ENCODE measurements at places on chromosomes 2 and 18.

DNA sequence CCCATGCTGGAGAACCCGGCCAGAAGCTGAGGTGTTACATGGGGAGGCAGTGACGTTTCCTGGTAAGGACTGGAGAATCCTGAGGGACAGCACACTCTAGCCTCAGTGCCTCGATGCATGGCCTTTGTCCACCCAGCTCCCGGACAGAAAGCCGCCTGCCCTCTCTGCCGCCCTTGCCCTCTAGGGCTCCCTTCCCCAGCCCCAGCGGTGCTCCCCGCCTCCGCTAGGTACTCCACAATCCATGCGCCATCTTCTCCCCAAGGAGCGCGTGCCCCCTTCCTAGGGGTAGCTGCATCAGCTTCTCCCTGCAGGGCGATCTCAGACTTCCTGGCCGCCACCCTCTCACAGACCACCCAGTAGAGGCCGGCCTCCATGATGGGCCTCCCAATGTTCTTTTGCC lies 251.6 kb downstream of the TWIST2 start:
- no peak for DNase-seq

DNA sequence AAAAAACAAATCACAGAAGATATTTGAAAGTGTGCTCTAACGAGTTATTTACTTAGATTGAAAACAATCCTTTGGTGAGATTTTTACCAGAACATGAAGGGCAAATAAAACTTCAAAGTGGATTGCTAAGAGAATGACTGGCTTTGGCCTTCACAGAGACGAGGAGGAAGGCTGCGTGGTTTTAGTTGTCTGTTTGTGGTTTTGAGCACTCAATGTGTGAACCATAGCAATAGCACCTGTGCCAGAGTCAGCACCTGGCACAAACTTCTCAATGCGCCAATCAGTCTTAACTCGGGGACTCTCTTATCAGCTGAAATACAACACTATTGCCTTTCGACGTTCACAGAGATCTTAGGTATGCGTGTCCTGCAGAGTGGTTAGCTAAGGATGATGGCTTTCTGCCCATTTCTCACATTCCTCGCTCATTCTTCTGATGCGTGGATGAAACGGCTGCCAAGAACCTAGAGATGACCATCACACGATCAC lies 70.0 kb downstream of the MBP start:
- no peak for DNase-seq

- no peak for DNase-seq
Observed at GRCh38 chr2:66596256-66596655, 161.3 kb downstream of the MEIS1 start.

DNA sequence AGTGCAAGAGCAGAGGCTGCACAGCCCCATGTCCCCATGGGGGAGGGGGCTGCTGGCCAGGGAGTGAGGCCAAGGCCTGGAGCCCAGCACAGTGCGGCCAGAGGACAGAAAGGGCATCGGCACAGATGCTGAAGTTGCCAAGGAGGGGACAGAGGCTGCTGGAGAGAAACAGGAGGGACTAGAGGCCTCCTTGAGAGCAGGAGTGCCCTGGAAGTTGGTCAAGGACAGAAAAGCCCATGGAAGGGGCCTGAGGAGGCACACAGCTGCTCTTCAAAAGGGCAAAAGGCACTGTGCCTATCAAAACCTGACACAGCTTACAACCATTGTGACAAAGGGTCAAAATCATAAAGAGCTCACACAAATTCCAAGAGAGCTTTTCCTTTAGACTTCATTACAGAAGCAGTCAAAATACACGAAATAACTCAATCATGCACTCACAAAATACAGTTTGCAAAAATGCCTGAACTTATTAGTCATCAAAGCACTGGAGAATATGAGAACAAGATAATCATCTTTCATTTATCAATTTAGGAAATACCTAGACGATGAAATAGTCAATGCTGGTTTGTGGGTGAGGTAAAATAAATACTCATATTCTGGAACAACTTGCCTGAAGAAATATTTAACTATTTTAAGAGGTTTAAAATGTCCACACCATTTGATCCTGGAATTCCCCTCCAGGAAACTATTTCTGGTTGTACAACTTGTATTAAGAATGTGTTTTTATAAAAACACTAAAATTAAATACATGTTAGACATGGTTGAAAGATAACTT lies 79.6 kb downstream of the USP40 start:
- no peak for DNase-seq

DNA sequence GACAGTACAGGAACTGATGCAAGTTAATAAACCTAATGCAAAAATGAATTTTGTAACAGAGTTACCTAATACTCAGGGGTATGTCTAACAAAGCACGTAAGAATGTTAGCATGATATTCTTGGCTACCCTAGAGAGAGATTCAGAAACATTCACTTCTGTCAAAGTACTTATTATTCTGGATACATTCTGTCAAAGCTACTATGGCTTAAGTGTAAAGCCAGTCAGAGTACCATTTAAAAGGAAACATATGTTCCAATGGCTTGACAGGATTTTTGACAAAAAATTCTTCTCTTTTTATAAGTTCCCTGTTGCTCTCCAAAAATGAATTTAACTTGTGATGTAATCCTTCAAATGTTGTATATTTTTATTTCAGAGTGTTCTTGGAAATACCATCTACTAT lies 85.5 kb downstream of the PIGN start:
- no peak for DNase-seq

DNA sequence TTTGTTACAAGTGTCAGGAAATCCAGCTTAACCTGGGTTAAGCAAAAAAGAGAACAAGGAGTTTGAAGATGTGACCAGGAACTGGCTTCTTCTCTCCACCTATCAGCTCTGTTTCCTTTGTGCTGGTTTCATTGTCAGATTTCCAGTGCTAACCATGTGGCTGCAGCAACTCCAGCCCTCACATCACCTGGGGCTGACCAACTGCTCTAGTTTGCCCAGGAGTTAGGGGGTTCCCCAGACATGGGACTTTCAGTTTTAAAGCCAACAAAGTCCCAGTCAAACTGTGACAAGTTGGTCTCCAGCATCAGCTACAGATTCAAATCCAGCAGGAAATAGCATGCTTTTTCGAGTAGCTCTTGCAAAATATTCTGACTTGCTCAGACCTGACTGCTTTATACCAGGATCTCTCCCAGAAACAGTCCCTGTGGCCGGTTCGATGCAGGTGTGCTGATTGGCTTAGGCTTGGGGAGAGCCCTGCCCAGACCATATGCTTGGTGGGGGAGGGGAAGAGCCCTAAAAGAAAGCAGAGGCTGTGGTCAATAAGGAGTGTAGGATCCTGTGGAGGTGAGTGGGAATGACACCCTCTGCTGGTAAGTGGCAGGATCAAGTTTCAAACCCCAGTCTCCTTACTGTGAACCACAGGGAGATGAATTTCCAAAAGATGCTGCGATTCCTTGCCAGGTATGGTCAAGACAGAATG lies 49.5 kb downstream of the KCNE4 start:
- peak; percentile 5 for DNase-seq

DNA sequence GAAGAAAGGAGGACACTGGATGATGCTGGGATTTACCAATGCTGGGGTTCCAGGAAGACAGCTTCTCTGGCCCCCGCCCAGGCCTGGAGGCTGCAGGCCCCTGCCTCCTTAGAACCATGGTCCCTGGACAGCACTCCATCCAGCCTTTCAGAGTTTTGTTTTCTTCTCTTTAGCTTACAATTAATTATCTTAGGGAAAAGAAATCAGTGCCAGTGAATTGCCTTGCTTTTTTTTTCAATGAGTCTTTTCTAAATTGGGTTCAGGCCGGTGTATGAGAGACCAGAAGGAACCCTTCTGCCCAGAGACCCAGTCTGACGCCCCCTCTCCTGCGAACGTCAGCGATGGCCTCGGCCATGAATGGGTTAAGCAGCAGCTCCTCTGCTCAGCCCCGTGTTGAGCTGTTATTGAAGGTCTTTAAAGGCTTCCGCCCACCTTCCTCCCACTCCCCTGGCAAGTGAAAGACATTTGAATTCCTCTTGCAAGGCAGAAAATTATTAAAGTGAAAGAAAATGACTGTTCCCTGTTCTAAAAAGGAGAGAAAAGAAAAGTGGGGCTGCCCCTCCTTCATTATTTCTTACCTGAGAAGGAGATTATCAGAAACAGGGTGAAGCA lies 65.7 kb upstream of the CHMP1B start:
- no peak for DNase-seq

GRCh38 chr18:80012714-80013113 lies 21.5 kb upstream of the RBFA start:
- no peak for DNase-seq

- no peak for DNase-seq
Observed at GRCh38 chr2:143645921-143646645, 516.9 kb downstream of the ARHGAP15 start.

DNA sequence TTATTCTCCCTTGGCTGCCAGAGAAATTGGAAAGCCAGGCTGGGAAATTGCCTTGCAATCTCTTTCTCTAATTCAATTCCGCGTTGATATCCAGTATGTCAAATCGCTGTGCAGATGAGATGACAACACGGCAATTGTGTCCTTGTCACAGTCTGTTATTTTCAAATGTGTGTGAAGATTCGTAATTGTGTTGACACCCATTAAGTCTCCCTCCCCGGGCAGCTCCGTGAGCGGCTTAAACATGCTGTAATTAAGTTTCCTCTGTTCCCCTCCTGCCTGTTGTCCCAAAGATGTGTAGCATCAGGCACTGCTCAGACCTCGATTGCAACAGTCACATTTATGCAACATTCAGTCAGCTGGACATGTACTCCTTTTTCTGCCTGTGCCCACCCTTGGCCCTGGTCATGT lies 209.5 kb downstream of the LPIN1 start:
- no peak for DNase-seq

DNA sequence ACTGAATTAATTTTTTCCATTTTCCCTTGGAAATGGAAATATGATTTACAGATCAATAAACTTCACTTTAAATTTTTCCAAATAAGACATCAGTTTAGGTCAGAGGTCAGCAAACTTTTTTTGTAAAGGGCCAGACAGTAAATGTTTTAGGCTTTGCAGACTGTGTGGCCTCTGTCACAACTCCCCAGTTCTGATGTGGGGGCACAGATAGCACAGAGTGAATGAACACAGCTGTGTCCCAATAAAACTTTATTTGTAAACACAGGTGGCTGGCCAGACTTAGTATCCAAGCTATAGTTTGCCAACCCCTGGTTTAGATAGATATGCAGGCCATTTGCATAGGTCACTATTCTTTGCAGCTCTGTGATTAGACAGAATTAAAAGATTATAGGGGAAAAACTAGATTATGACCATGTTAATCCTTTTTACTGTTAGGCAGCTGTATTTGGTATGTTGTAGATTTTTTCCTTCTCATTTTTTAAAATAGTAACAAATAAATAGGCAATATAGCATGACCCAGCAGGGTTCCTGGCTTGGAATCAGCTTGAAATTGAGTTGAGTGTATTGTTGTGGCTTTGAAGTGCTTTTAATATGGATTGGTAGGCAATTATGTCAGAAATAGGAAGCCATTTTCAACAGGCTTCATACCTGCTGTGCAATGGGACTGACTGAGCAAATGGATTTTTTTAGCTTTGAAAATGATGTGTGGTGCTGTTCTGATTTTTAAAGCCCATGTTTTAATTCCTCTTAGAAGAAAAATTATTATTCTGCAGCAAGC lies 59.7 kb downstream of the WDSUB1 start:
- no peak for DNase-seq

DNA sequence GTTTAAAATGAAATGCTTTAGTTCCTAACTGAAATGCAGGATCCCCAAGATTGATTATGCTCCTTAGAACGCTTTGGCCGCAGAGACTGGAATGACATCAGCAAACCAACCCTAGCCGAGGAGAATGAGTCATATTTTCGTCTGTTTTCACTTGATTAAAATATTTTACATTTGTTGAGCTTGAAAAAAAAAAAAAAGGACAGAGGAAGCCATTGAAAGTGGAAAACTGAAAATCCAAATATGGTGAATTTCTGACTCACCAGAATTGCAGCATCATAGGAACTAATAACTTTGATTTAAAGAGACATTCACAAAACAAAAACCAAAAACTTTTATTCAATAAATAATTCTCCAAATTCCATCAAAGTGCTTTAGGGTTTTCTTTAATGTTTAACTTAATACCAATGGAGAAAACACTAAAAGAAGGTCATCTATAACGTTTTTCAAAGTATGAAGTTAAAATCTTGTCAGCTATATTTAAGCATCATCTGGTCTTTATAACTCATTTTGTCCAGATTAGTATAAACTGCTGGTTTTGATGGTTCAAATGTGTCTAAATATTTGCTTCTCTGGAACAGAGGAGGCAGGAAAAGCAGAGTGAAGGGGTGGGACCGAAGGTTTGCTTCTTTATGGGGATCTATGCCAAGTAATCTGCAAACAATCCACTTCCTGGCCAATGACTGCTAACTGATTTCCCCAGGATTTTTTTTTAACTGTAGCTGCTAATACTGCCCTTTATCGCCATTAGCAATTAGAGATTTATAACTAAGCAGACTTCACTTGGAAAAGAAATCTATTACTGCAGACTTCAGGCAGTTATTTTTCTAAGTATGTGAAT lies 30.9 kb upstream of the COL5A2 start:
- no peak for DNase-seq
